ENCODE measurements at places on chromosomes 1 and 21. TPM values are rescaled to one million over a fixed set of nuclear protein-coding genes. Genes with fewer than 3 reads are reported as not detected.

Gene KCNJ9
- not detected for total RNA-seq

Gene TSPAN1
- total RNA-seq = 37.7 TPM

Gene CKS1B
- total RNA-seq = 9.9 TPM

Gene AMY1A
- total RNA-seq = not detected

Gene THAP3
- 7.7 TPM for total RNA-seq

Gene SPAG17
- 94.3 TPM for total RNA-seq

DNA sequence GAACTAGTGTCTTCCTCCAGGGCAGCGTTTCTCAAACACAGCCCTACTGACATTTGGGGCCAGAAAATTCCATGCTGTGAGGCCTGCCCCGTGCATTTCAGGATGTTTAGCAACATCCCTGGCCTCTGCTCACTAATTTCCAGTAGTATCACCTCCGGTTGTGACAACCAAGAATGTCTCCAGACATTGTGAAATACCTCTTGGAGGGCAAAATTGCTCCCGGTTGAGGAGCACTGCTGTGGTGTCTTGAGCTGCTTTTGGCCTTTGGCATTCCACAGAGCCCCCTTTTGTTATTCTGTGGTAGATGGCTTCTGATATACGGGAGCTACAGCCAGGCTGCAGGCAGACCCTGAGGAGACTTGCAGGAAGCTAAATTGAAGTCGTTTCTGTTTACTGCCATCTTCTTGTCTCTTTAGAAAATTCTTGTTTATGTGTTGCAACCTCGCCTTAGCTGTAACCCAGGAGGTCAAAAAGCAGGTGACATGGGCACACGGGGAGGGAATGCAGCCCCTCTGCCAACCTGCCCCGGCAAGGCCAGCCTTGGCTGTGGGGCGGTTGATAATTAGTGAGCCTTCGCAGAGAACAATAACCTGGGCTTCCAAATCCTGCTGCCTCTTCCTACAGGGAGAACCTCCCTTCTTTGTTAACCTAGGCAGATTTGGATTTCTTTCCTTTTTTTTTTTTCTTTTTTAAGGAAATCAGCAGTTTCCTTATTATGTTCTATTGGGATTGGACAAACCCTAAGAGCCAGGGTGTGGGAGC is 74.7 kb upstream of the AKT3 start:
- DNase-seq = no peak

DNA sequence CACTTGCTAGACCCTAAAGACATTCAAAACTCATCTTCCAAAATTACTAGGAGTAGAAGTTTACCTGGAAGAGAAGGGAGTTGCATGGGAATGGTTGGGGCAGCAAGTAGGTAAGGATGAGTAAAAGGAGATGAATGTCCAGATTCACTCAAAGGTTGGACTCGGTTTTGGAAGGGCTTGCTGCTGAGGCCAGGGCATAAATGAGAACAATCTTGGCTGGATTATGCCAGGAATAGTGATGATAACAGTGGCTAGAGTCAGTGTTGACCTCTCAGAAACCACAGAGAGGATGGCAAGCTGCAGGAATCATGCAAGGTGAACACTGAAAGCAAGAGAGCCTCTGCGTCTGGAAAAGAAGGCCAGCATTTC is 43.4 kb downstream of the C8A start:
- no peak for DNase-seq

GRCh38 chr21:45822429-45823099 is 159.0 kb upstream of the COL6A1 start:
- DNase-seq = no peak

DNA sequence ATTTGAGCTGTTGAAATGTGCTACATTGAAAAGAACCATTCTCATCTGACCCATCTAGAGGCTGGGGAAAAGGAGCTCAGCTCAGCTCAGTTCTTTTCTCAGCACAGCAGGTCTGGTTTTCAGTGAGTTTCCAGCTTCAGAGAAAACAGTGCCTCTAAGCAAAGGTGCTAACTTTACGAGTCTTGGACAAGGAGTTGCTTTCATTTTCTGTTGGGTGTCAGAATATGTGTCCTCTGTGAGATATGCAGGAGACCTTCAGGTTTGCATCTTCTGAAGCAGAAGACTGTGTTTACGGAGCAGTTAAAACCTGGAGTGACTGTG is 321.3 kb upstream of the USP24 start:
- no peak for DNase-seq

- peak; percentile 71 for DNase-seq
Observed at GRCh38 chr21:45255381-45256020, 32.2 kb downstream of the POFUT2 start.

DNA sequence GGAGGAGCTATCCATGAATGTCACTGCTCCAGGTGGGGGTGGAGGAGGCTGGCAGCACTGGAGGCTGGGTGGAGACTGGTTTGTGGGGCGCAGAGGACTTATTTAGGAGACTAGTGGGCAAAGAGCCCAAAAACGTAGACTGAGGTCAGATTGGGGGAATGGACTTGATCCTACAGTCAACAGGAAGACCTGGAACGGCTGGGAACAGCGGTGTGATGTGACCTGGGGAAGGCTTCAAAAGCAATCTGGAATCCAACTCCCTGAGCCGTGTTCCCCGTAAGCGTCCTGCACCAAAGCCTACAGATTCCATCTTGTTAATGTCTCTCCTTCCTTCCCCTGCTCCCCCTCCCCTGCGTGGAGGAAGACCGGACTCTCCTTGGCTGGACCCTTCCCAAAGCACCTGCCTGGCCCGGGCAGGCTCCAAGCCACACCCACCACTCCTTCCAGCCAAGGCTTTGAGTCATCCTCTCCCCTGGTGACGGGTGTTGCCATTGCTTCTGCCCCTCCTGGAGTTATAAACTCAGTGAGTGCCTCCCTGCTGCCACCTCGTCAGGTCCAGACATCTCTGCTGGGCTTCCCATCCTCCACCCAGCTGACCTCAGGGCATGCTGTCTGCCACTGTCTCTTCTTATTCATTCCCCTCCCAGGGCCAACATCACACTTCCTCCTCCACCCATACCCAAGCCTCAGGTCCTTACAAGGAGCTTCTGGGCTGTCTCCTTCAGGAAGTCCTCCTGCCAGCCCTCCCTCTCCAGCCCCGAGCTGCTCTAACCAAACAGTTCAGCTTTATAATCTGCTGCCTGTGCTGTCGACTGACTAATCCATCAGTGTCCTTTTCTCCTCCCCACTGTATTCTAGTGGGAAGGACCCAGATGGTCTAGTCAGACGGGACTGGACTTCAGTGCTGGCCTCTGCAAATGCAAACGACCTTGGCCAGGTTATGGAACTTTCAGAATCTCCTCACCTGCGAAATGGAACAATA is 1.6 kb upstream of the CLSTN1 start:
- DNase-seq = peak; percentile 74

DNA sequence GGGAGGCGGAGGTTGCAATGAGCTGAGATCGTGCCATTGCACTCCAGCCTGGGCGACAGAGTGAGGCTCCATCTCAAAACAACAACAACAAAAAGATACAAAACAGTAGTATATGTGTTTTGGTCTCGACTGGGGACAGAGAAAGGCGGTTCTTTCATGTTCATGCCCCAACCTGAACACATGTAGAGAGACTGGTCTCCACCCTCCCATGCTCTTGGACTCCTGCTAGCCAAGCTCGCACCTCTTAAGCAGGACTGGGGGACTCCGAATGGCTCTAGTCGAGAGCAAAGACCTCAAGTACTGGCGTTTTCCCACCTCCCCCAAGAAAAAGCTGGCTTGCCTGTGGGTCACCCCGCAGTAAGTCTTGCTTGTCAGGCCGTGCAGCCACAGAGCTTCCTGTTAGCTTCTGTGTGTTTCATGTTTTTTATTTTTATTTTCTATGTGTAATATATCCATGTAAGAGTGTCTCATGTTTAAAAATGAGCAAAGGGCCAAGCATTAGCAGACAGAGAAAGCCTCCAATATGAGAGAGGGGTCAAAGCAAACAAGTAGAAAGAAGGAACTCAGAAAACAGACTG is 91.6 kb downstream of the SCCPDH start:
- DNase-seq = no peak

- DNase-seq = no peak
Observed at GRCh38 chr1:50438945-50439344, 15.7 kb upstream of the DMRTA2 start.

GRCh38 chr1:100700586-100700985 is 19.0 kb upstream of the VCAM1 start:
- DNase-seq = no peak

Measured in upper lobe of left lung (tissue), 6 donors.